Activated naive CD4-positive, alpha-beta T cell treated with Interleukin-2 at 50 U/mL for 16 hours (primary cell): ENCODE measurements at places on chromosomes 6 and 20.

DNA sequence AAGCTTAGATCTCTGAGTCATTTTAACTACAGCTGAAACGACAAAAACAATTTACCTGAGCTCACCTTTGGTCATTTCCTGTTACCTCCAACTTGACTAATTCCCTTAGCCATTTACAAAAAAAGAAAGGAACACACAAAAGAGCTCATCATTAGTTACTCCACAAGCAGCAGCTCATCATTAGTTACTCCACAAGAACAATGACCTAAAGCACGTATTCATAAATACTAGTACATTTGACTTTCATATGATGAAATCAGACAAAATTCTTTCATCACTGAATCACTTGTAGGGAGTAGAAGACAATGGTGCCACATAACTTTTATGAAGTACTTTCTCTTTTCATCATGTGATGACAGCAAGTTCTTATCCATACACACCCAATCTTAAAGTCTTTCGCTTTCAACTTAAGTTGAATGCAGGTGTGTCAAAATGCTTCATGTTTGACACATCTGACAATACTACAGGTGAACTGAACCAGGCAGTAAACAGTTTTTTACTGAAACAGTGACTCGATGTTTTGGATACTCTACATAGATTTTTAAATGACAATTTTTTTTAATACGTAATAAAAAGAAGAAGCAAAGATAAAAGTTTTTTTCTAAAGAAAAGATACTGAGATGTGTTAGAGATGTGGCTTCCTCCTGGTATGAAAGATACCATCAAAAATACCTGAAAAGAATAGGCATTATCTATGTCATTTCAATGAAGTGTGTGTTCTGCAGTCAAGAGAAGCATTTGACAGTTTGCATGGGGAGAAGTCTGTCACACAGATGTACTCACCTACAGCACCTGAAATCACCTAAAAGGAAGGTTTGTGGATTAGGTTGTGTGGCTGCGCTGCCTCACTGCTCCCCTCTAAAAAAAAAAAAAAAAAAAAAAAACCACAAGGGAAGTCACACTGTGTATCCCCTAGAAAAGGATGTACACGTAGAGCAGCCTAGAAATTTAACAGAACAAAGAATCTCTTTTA, 109.1 kb downstream of the PRDM1 start:
- DNase-seq, result no peak

GRCh38 chr6:502761-503160, 111.2 kb downstream of the IRF4 start:
- DNase-seq, result no peak

- peak; percentile 21 for DNase-seq
These were observed 37.6 kb upstream of the ZBP1 start for GRCh38 chr20:57657535-57658446.

GRCh38 chr20:37295001-37295400, 5.5 kb downstream of the MANBAL start:
- no peak for DNase-seq

DNA sequence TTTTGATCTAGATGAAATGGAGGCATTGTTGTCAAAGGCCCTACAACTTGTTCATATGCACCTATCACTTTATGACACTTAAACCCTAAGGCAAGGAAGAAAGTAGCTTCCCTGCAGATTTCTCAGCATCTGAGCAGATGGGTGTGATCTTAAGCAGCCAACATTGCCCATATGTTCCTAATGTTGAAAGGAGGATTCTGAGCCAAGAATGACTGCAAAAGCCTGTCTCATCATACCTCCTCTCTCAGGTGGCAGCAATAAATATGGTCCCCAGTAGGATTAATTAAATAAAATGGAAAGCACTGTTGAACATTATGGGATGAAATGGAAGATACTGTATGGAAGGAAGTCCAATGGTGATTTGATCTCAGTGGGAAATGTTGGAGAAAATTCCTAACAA, 538.1 kb upstream of the MAN1A1 start:
- no peak for DNase-seq

DNA sequence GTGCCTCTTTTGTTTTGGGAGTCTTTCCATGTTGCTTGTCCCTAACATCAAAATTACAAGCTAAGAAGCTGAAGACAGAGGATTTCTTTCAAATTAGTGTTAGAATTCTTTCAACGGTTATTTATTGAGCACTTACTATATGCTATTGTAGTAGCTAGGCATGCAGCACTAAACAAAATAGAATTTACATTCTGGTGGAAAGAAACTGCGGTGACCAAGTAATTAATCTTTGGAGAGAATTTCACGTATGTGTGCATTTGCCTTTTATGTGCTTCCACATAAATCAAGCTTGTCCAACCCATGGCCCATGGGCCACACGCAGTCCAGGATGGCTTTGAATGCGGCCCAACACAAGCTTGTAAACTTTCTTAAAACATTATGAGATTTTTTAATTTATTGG, 33.0 kb upstream of the DUSP22 start:
- DNase-seq, result no peak

DNA sequence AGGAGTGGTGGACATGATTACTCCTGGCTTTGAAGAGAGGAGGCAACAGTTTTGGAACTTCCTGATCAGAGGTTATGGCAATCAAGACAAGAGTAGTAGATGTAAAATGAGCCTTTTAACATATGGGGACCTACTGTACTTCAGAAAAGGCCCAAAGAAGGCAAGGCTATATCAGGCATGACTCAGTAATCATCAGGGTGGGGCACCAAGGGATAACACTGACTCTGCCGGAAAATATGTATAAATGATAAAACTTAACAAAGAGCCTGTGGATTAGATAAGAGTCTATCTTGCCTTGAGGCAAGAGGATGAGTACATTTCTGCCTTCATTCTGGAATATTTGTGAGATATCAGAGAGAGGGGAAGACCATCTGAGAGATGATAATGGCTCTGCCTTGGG, 1389.9 kb upstream of the MAP3K7 start:
- no peak for DNase-seq

DNA sequence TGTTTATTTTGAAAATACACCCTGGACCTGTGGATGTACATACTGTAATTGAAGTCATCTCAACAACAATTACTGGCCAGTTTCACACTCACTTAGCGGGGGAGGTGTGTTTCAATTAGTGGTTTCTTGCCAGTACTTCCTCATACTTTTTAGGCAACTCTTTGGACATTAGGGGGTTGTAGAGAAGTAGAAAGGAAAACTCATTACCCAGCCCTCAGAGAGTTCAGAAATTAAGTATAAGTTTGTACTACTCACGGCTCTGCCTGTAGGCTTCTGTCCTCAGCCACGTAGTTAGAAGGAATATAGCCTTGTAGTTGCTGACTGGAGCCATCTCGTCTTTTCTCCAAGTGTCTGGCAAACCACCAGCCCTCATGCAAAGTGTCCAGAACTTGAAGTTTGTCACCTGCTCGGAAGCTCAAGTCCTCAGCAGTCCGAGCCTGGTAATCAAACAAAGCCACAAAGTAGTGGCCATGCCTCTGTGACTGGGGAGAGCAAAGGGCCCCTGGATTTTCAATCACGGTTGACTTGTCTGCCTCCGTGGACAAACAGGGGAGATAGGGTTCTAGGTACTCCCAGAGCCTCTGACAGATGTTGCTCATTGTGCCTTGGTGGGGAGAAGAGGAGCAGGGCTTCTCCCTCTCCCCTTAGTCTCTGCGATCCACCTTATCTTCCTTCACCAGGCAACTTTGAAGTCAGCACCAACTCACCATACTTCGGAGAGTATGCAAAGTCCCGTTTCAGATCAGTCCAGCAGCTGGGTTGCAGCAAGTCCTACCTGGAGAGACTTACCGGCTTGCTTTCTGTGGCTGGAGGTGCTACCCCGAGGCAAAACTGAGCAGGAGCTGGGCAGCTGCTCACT, 749 bp downstream of the FRK start:
- DNase-seq, result no peak

DNA sequence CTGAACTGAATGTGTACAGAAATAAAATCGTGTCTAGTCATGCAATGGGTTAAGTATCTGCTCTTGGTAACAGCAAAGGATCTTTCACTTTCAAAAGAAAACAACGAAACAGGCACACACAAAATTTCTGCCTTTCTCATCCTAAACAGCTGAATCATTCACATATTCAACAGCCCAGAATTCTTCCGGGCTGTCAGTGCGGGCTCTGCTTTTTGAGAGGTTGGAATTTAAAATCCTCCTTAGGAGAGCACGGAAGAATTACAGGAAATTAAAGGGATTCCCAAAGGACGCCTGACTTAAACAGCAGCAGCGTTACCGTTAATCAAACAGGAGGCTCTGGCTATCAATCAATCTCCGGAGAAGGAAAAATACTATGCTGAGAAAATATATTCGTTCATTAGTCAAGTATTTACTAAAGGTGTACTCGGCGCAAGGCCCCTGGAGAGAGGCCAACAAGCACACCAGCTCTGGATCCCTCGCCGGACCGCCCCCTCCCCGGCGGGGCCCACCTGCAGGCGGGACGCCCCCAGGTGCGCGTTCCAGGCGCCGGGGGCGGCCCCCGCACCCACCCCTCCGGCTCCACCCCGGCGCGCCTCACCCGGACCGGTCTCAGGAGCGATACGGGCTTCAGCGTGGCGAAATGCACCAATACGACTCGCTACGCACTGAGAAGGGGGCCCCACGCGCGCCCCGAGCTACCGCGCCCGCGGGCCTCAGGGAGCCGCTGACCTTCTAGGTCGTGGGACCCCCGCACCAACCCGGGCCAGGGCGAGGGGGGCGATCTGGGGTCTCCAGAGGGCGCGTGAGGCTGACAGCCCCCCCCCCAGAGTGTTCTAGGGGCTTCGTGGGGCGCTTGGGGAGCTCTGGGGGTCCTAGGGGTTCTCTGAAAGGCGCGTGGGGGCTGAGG, 1.0 kb downstream of the NAPB start:
- DNase-seq, result peak; percentile 58

- DNase-seq, result no peak
These were observed 109.3 kb upstream of the AFDN start for GRCh38 chr6:167717455-167717854.

GRCh38 chr6:36666287-36666686, 12.2 kb upstream of the CDKN1A start:
- DNase-seq, result no peak

GRCh38 chr20:50693001-50693400, 1.7 kb upstream of the RIPOR3 start:
- DNase-seq, result no peak
